Activated naive CD4-positive, alpha-beta T cell treated with anti-CD3 and anti-CD28 coated beads, Interleukin-2, amount 50 U/mL, for 16 hours (primary cell): ENCODE measurements at places on chromosomes 1 and 21.

DNA sequence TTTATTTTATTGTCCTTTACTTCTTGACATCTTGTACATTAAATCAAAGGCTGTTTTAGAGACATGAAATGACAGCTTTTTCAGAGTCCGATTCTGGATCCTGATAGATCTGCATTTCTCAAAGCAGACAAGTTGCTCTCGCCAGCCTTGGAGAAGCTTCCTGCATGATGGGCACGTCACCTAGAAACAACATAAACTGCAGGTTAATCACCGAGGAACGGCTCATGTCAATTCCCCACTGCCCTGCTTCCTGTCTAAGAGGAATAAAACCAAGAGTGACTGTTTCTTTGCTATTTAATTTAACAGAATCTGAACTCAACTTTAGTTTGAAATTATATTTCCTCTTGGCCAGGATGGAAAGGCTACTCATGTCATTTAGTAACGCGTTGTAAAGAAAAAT lies 77.0 kb downstream of the RWDD3 start:
- DNase-seq, result no peak

DNA sequence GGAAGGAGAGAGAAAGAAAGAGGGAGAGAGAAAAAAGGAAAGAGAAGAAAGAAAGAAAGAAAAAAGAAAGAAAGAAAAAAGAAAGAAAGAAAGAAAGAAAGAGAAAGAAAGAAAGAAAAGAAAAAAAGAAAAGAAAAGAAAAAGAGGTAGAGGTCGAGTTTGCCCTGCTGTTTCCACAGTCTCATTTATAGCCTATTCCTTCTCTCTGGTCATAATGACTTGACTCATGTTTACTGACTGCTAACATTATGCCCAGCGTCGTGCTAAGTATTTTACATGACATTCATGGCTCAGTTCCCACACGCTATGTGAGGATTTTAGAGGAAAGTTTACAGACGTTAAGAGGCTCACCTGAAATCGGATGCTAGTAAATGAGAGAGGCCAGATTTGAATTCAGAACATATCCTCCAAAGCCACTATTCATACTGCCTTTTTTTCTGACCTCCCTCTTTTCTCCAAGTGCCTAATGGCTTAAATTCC lies 263.0 kb downstream of the TNR start:
- DNase-seq, result no peak

- no peak for DNase-seq
Measured at GRCh38 chr1:81954534-81955020, 153.8 kb downstream of the ADGRL2 start.

GRCh38 chr1:29639741-29640427 lies 403.6 kb downstream of the PTPRU start:
- DNase-seq, result no peak

DNA sequence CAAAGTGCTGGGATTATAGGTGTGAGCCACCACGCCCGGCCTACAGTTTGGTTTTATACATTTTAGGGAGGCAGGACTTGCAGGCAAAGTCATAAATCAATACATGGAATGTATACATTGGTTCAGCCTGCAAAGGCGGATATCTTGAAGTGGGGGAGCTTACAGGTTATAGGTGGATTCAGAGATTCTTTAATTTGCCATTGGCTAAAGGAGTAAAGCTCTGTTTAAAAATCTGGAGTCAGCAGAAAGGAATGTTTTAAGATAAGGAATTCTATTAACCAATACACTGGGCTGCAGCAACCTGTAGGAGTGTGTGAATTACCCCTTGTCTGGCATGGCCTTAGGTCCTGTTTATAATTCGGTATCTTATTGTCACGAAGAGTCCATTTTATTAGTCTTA lies 57.6 kb downstream of the OPTC start:
- no peak for DNase-seq

DNA sequence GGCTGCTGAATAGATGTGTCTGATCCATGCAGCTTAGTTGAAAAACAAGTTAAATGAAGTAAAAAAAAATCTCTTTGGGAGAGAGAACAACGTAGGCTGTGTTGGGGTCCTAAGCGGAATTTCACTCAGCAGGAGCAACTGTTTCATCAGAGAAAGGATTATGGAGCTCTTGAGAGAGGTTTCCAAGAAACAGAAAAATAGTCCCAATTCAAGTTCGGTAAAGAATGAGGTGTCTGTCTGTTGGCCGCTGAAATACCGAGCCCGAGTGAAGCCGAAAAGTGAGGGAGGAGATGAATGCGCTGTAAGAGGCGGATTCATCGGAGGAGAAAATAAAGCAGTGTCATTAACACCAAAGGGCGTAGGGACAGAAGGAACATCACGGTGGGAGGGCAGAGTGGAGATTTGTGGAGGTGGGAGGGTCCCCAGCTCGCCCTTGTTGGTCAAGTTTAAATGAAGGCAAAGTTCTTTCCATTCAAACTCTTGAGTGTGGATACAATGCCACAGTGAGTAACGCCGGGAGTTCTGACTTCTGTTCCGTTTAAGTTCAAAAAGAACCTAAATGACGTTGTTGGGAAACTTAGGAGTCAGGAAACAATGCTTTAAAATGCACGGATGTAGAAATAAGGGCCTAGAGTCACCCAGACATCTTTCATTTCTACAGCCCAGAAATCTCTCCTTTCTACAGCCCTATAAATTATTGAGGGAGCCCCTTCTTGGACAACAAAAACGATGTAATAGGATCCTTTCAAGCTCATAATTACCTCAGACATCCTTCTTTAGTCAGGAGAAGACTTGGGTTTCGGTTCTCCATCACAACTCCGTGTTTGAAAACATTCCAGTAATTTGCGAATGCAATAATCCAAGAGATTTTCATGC lies 15.6 kb upstream of the SLC45A1 start:
- no peak for DNase-seq

- no peak for DNase-seq
Measured at GRCh38 chr1:54326543-54327385, 79.4 kb downstream of the SSBP3 start.

DNA sequence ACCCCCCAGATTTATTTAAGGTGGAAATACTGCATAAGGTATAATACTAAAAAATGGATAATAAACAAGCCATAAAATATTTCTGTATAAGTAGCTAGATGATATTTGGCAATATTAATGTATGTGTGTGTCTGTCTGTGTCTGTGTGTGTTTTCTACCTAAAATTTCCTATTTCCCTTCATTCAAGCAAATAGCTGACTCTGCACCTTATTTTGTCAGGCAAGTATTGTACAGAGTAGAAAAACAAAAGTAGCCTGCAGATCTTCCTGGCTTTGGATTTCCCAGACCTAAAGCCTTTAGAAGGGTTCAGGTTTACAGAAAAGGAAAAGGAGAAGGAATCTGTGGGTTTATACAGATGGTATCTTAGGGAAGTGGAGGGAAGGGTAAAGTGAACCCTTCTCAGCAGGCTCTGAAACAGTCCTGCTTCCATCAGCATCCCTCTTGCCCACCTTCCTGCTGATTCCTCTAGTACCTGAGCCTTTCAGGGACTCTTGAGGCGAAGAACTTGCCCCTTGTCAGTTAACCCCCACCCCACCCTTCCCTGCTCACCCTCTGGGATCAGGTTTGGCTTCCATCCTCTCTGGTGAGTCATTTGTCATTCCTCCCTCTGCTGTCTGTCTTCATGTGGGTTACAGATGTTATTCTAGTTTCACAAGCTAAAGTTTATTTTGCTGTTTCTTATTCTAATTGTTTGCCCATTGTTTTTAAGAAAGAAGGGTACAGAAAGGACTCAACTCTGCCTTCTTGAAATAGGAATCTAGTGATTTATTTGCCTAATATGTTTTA lies 21.7 kb upstream of the RGS16 start:
- DNase-seq, result no peak

- no peak for DNase-seq
Measured at GRCh38 chr1:165454091-165454610, 9.2 kb upstream of the RXRG start.

- DNase-seq, result no peak
Measured at GRCh38 chr1:245942856-245943255, 564.2 kb downstream of the SMYD3 start.

GRCh38 chr1:40983286-40983685 lies 3.8 kb downstream of the CTPS1 start:
- DNase-seq, result no peak

GRCh38 chr1:4170548-4171340 lies 270.7 kb upstream of the C1orf174 start:
- no peak for DNase-seq

DNA sequence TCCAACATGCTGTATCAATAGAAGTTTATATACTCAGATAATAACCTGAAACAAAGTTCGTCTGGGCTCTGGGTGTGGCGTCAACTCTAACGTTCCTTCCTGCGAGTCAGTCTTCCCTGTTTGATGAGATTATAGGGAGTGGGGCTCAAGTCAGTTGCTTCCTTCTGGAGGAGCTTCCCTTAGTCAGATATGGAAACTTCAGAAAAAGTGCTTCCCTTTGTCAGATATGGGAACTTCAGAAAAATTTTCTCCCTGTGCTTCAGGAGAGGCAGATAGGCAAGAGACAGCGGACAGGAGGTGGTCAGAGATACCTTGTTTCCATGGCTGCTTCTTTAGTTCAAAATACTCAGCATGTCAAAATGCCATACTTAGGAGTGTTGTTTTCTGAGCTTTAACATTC lies 51.1 kb upstream of the PRDX6 start:
- no peak for DNase-seq

DNA sequence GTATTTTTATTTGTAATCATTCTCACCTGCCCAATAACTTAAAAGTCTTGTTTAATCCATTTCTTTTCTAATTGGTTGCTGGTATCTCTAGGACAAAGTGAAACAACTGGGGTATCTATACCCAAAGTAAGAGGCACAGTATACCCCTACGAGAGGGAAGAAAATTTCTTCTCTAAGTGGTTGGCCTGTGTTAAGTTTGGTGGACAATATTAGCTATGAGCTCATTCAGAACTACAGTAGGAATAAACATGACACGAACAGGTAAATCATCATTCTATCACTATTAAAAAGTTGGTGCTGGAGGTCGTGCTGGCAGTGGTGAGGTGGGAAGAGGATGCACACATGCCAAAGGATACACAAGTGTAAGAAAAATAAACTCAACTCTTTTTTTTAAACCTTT lies 99.6 kb downstream of the ZNF644 start:
- DNase-seq, result no peak

DNA sequence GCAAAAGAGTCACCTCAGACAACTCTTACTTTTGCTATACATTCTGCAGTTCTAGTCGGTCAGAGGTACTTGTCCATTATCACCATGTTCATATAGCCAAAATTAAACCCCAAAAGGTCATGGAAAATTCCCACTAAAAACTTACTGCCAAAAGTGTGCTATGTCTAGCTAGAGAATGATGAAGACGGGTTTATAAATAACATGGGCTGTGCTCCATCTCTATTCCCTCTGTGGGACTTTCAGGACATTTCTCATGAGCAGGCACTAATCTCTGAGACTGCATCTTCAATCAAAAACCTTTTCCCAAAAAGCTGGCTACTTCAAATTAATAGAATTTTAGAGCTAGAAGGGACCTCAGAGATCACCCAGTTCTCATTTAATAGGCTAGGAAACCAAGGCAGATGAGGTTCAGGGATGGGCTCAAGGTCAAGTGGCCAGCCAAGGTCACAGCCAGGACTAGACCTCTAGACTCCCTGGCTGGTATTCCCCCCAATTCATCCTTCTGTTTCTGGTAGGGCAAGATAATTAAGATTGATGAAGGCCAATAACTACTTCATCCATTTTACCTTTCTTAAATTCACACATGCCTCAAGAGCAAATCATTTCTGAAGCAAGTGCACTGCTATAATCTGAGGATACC lies 21.0 kb upstream of the MOB3C start:
- DNase-seq, result no peak

GRCh38 chr1:3718764-3719163 lies 33.5 kb upstream of the CCDC27 start:
- DNase-seq, result no peak

DNA sequence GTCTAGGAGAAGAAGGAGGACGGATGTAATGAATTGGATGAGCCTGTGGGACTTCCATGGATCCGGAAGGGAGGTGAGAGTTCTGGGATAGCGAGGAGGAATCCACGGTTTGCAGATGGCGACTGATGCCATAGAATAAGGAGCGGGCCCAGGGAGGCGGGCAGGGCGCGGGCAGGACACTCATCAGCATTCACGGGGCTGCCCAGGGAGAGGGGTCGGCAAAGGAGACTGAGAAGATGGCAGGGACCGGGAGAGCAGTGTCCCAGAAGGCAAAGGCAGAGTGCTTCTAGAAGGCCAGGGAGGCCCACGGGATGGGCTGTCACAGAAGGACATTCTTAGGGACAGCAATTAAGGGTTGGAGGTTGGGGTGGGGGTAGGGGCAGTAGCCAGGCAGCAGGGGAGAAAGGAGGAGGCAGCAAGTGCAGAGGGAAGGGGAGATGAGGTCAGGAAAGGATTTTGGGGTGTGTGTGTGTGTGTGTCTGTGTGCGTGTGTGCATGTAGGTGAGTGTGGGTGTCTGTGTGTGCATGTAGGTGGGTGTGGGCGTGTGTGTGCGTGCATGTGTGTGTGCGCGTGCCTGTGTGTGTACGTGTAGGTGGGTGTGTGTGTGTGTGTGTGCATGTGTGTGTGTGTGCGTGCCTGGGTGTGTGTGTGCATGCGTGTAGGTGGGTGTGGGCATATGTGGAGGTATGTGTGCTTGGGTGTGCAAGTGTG lies 1.1 kb upstream of the COL8A2 start:
- no peak for DNase-seq

- DNase-seq, result no peak
Measured at GRCh38 chr21:27173053-27173452, 206.2 kb upstream of the ADAMTS5 start.

GRCh38 chr1:184792450-184792969 lies 37.9 kb upstream of the EDEM3 start:
- DNase-seq, result no peak

- DNase-seq, result peak; percentile 29
Measured at GRCh38 chr1:66243548-66244130, 290.3 kb upstream of the SGIP1 start.

GRCh38 chr1:167630568-167631385 lies 745 bp downstream of the RCSD1 start:
- peak; percentile 32 for DNase-seq

DNA sequence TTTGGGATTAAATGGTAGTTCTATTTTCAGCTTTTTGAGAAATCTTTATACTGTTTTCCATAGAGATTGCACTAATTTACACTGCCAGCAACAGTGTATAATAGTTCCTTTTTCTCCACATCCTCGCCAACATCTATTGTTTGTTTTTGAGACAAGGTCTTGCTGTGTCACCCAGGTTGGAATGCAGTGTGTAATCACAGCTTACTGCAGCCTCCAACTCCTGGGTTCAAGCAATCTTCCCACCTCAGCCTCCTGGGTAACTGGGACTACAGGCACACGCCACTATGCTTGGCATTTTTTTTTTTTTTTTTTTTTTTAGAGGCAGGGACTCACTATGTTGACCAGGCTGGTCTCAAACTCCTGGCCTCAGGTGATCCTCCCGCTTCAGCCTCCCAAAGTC lies 164.5 kb upstream of the CXADR start:
- no peak for DNase-seq

DNA sequence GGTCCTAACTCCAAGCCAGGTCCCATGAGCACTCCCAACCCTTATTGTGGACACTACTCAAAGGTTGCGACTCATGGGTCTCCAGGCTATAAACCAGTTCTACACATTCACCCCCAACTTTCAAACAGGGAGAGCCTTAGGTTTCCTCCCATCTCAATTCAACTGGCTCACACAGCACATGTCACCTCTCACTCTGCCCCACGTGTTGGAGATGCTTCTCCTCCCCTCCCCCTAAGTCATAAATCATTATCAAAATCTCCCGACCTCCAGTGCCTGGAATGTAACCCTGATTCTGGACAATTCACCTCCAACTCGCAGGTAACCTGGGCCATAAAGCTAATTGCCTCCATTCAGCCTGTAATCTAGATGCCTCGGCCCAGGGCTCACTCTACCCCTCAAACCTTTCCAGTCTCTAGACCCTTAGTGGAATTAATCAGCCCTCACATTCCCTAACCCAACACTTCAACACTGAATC lies 595 bp downstream of the AK2 start:
- peak; percentile 23 for DNase-seq
